ENCODE measurements at places on chromosomes 6 and 20.

- peak; percentile 67 for DNase-seq
These were observed 242.5 kb downstream of the PREX1 start for GRCh38 chr20:48585061-48585870.

- DNase-seq, result no peak
These were observed 53.7 kb upstream of the LYRM2 start for GRCh38 chr6:89692256-89692655.

GRCh38 chr6:128743974-128744765 lies 138.8 kb upstream of the LAMA2 start:
- no peak for DNase-seq

GRCh38 chr6:143707697-143708096 lies 29.9 kb downstream of the PHACTR2 start:
- no peak for DNase-seq

DNA sequence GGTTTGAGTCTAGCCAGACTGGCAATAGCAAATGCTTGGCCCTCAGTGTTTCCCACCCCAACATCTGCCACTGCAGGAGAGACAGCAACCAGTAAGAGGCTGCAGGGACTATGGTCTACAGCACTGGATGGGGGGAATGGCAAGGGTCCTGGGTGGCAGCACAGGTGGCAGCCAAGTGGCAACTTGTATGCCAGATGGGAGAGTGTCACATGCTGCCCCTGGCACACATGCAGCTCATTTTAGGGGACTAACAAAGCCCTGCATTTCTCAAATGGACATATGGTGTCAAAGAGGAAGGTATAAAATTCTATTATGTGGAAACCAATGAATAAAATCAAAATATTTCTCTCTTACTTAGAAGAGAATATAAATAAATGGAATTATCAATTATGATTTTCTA lies 298.7 kb upstream of the MARCKS start:
- DNase-seq, result no peak

DNA sequence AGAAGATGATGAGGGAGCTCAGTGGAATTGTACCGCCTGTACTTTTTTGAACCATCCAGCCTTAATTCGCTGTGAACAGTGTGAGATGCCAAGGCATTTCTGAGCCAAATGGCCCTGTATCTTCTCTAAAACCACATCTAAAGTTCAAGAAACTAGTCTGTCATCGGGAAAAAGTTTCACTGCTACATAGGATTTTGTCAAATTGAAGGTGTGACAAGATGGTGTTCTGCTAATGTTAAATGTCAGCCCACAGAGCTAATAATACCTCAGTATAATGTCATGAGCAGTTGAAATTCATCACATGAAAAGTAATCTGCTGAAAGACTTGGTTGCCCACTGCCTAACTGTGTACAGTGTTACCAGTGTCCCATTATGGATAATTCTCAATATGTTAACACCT lies 9.6 kb downstream of the SUMO4 start:
- DNase-seq, result no peak

DNA sequence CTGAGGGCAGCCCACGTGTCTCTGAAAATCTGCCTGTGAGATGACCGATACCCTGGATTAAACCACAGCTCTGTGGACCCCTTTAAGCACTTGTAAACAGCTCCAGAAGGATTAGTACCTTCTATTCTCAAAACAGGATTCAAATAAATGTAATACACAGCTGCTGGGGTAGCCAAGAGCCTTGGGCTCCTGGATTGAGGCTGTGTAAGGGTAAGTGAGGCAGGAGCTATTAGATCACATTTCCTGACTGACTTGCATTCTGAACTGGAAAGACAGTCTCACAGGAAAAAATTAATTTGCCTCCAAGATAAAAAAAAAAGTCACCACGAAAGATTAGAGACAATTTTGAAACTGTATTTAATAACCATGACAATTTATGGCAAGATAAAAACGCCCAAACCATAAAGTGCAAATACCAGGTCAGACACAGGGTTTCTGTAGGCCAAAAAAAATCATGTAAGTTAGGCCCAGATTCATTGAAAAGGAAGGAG lies 78.0 kb downstream of the TRMT11 start:
- DNase-seq, result no peak

- DNase-seq, result no peak
These were observed 28.4 kb downstream of the VSTM2L start for GRCh38 chr20:37931153-37931922.

GRCh38 chr6:127192911-127193541 lies 73.6 kb upstream of the RNF146 start:
- no peak for DNase-seq

DNA sequence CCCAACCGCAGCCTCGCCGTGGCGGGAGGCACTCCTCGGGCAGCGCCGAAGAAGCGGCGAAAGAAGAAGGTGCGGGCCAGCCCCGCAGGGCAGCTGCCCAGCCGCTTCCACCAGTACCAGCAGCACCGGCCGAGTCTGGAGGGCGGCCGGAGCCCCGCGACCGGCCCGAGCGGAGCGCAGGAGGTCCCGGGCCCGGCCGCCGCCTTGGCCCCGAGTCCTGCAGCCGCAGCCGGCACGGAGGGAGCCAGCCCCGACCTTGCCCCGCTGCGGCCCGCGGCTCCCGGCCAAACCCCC lies 525 bp downstream of the PNRC1 start:
- DNase-seq, result no peak

GRCh38 chr20:62734326-62734725 lies 25.7 kb downstream of the NTSR1 start:
- no peak for DNase-seq

DNA sequence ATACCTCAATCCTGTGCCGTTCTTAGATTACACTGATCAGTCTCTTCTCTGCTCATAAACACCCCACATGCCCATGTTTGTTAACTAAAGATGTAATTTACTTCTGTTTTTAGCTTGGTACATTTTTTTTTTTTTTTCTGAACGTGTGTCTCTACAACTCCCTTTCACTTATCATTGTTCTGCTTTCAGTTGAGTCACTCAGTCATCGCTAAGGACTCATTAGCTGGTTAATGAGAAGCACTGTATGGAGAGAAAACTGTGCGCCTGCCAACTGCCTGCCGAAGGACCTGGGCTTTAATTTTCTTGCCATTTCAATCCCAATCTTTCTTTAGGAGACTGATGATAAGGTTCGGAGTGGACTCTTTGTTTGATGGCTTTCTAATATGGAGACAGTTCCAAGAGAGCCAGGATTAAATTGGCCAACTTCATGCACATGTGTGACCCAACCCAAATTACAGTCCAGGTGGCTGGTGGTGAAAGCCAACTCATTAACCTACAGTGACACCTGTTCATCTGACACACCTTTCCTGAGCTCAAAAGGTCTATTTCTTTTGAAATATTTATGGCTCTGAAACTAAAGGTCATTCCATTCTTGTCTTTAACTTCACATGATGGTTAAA lies 334.1 kb downstream of the BCKDHB start:
- peak; percentile 54 for DNase-seq

- no peak for DNase-seq
These were observed 25.1 kb upstream of the RFPL4B start for GRCh38 chr6:112321941-112322424.

DNA sequence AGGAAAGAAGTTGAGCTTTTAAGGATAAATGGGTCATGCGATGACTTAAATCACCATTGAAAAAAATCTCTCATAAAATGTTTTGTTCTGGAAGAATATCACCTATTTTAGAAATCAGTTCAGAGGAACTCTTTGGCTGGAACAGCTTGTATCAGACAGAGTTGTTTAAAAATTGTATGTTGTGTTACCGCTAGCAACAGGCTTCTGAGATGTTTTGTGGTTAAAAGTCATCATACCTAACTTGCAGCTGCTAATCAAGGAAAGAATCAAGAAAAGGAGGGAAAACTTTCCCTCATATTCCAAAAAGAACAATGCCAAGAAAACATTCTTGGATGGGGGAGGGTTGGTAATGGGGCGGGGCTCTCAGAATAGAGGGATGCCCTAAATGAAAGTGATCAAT lies 220.7 kb upstream of the CITED2 start:
- no peak for DNase-seq

DNA sequence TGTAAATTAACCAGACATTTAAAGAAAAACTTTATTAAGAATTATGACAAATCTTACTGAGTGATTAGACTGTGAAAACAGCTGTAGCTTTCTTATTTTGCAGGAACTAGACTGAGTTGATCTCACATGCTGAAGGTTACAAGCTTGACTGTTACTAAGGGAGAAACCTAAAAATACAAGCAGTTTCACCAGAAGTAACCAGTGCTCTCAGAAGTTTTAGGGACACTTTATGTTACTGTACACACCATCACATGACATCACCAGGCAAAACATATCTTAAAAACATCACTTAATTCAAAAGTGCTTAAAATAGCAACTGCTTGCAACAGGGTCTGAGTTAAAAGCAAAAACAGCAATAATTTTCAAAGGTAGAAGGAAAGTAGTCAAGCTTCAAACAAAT lies 5.4 kb downstream of the FBXO30 start:
- no peak for DNase-seq

- DNase-seq, result no peak
These were observed 199.0 kb downstream of the ARHGAP18 start for GRCh38 chr6:129510950-129511349.

- DNase-seq, result no peak
These were observed 2.8 kb downstream of the UNC5CL start for GRCh38 chr6:41036186-41036585.

DNA sequence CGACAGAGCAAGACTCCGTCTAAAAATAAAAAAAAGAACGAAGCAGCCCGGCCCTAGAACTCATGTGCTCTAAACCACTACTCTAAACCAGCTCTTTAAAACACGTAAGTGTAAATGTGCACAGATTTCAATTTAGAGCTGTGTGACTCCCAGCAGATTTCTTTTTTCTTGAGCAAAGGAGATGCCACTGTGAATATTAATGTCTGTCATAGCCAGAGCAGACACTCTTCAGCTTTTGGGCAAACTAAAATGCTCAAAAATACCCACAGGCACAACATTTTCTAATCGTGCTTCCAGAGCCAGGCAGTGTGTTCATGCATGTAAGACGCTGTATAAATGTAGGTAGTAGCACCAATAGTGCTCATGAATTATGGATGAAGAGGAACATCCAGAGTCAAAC lies 218.9 kb upstream of the PLCB4 start:
- DNase-seq, result peak; percentile 31

- no peak for DNase-seq
These were observed 42.0 kb upstream of the PXDC1 start for GRCh38 chr6:3793545-3793944.

- no peak for DNase-seq
These were observed 3.9 kb downstream of the CNPY3 start for GRCh38 chr6:42933205-42933604.

- DNase-seq, result peak; percentile 32
These were observed 94.0 kb downstream of the ZMYND8 start for GRCh38 chr20:47262365-47263013.

- no peak for DNase-seq
These were observed 98.4 kb downstream of the MRPL14 start for GRCh38 chr6:44028789-44029310.

DNA sequence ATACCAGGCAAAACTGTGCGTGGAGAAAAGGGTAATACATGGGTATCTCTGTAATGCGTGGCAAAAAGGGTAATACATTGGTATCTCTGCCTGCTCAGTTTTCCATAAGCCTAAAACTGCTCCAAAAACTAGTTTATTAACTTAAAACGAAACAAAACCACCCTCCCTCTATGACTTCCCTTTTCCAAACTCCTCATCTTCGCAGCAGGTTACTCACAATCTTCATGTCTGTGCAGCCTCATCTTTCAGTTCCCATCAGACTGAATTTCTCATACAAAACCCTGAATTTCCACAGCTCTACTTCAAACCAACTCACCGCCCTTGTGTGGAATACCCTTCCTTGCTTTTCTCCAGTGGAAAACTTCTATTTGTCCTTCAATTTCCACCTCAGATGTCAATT lies 199.4 kb downstream of the PHACTR1 start:
- no peak for DNase-seq

DNA sequence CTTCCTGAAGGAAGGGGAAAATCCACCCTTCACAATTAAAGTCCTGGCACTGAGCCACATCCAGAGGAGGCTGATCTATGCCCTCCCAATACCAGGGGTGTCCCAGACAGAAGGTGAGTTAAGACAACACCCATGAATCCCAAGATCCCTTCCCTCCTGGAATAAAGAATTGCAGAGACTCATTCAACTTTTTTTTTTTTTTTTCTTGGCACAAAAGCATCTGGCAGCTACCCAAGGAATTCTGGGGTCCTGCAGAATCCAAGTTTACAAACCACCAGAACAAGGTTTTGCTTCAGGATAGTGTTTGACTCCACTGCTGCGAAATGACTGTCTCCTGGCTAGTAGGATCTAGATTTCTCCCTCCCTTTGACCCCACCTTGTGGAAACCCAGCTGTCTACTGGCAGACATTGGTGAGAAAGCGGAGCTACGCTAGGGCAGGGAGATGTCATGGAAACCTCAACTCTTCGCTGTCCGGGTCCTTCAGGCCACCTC lies 37.4 kb downstream of the JAG1 start:
- peak; percentile 77 for DNase-seq

DNA sequence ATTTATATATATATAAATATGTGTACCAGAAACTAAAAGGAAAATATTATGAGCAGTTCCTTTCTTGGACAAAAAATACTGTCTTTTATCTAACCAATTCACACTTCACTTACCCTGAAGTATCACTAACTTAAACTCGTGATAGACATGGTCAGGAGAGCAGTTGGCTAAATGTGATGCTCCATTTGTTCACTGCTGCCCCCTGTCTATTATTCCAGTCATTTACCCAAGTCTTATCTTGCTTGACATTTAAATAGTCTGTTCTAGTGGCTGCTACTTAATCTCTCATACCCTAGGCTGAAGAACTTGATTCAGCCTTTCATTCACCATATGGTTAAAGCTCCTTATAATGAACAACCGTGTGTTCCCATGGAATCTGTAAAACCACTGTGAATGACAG lies 789.6 kb upstream of the EYS start:
- DNase-seq, result peak; percentile 19

DNA sequence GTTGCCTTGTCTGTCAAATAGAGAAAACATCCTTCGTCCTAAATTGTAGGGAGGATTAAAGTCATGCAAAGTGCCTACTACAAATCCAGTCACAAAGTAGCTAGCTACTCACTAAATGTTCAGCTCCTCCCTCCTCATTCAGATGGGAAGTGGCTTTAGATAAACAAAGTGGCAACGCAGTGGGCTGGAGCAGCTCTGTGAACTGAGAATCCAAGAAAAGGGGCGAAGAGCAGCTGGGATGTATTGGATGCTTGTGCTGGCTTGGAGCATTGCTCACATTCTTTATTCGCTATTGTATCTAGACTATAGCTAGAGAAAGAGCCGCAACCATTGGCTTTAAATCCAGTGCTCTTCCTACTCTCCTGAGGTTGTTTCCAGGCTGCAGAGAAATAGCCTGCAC lies 10.3 kb downstream of the MOG start:
- DNase-seq, result no peak

- DNase-seq, result no peak
These were observed 23.6 kb downstream of the PGM3 start for GRCh38 chr6:83169511-83169910.

GRCh38 chr20:49572857-49573256 lies 4.9 kb upstream of the PTGIS start:
- DNase-seq, result peak; percentile 45

- DNase-seq, result no peak
These were observed 7.2 kb upstream of the SYNJ2 start for GRCh38 chr6:157974341-157974894.
